ENCODE measurements at places on chromosomes 16 and 17.

GRCh38 chr17:5045496-5045895 lies 10.3 kb upstream of the SLC52A1 start:
- no peak for DNase-seq

- DNase-seq: peak; percentile 16
Measured at GRCh38 chr16:1614456-1615102, 2.4 kb downstream of the CRAMP1 start.

- DNase-seq: peak; percentile 92
Measured at GRCh38 chr16:23835390-23836077, at the start of gene PRKCB. Gene PRKCB, plus strand, starts transcription at chr16:23835983.

DNA sequence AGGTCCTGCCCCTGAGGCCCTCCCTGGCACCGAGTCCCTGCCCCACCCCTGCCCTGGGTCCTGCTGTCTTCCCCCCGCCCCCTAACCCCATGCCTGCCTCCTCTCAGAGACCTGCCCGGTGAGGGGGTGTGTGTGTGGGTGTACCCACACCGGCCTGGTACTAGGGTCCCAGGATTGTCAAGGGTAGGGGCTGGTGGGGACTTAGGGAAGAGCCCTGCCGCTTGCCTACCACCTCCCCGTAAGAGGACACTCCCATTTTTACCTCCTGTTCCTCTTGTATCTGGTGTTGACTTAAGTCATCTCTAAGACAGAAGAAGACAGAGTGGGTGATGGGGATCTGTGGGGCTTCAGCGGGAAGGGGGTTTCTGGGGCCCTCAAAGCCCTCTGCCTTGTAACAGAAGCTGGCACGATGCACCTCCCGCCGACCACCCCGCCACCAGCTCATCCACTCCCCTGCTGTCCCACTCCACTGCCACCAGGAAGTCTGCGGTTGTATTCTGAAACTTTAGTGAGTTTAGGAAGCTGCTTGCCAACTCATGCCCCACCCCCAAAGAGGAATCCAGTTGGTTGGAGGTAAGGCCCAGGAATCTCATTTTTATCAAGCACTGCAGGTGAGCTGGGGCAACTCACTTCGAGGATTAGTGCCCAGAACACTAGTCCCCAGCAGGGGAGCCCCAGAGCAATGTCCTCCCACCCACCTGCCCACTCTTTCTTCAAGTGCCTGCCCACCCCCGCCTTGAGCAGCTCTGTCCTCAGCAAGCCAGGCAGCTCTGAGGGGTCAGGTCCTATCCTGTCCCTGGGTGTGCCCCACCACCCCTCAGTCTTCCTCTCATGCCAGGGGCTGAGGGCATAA lies 5.6 kb downstream of the SPATA32 start:
- DNase-seq: no peak

GRCh38 chr16:69338557-69339288 lies 641 bp downstream of the COG8 start:
- DNase-seq: no peak

DNA sequence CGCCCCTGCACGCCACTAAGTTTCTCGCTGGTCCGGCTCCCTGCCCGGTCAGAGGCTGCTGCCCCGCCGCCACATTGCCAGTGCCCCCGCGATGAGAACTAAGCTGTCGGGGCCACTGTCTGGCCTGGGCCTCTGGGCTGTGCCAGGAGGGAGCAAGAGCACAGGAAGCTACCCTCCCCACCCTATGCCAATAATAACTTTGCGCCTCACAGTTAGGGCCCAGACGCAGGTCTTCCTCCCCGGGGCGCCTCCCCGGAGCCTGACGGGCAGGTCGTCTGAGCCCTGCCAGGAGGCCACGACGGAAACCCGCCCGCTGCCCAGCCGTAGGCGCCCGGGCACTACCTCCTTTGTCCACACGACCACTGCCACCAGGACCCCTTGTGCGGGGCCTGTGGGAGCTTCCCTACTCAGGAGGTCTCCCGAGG lies 1.5 kb downstream of the ZFPM1 start:
- DNase-seq: no peak

DNA sequence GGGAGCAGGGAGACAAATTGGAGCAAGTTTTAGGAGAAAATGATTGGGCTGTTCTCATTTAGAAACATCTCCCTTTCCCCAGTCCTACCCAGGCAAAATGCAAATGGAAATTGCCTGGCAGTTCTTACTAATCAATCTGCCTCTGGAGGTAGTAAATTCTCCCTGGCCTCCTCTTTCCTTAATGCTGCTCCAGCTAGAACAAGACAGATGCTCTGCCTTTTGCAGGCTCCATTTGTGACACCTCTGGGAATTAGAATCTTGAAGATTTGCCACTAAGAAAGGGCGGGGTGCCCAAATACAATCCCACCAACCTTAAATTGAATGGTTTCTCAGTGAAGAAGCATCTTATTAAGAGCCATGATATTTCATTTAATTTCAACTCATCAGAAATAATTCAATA lies 377.7 kb upstream of the CDH11 start:
- DNase-seq: no peak

All from NAMALWA (cell line).